ENCODE measurements at places on chromosomes 5 and 9.

- DNase-seq: no peak
Observed at GRCh38 chr5:118946138-118946800, 42.1 kb downstream of the DTWD2 start.

DNA sequence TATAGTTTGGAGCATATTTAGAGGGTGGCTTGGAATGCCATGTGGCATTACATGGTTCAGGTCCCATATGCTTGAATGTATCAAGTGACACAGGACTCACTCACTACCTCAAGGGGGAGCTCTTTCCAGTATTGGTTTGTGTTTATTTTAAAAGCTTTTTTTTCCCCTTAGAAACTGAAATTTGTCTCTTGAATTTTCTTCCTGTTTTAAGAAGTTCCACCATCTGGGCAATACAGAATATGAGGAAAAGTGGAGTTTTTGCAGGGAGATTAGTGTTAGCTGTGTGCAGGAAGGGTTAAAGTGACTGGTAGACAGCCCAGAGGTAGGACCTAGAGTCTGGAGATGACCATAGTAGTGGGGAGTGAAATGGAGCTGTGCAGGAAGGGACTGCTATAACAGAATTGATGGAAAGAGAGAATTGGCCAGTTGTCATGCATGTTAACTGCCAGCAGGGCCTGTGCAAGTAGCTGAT is 36.6 kb downstream of the CTNNA1 start:
- DNase-seq: no peak

DNA sequence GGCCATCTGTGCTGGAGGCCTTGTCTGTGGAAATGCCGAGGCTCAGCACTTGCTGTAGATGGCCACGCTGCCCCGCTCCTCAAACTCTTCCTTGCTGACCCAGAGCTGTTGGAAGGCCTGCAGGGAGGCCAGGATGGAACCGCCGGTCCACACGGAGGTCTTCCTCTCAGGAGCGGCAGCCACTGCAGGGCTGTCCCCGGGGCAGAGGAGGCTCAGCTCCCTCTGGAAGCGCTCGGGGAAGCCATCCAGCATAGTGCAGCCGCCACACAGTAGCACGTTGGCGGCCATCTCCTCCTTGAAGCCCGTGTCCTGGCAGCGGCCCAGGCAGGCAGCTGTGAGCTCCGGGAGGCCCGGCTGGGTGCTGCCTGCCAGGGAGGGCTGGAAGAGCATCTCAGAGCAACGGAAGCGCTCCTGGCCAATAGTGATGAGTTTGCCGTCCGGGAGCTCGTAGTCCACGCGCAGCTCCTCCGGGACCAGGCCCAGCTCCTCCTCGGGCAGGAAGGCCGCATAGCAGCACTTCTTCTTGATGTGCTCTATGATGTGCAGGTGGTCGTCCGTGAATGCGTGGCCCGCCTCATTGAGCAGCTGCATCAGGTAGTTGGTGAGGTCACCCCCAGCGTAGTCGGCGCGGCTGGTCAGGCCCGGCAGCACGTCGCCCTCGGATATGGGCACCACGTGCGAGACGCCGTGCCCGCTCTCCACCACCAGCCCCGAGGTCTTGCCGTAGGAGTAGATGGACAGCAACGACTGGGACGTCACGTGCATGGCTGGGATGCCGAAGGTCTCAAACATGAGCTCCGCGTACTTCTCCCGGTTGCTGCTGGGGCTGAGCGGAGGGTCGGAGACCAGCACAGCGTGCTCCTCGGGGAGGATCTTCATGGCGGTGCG is 901 bp downstream of the ACTL7B start:
- no peak for DNase-seq

DNA sequence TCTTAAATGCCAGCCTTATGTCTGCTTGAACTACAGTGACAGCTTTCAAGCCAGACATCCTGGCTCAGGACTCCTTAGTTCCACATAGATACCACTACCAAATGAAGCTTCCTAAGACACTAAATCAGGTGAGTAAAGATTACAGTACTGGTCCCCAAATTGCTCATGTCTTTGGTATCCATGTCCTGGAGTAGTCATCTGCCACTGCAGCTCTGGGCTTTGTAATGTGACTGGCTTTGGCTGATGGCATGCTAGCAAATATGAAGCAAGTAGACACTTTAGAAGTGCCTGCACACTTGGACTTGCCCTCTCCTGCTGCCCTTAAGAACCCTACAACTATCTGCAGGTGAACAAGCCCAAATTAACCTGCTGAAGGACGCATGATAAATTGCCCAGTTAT is 334.9 kb downstream of the BNC2 start:
- no peak for DNase-seq

DNA sequence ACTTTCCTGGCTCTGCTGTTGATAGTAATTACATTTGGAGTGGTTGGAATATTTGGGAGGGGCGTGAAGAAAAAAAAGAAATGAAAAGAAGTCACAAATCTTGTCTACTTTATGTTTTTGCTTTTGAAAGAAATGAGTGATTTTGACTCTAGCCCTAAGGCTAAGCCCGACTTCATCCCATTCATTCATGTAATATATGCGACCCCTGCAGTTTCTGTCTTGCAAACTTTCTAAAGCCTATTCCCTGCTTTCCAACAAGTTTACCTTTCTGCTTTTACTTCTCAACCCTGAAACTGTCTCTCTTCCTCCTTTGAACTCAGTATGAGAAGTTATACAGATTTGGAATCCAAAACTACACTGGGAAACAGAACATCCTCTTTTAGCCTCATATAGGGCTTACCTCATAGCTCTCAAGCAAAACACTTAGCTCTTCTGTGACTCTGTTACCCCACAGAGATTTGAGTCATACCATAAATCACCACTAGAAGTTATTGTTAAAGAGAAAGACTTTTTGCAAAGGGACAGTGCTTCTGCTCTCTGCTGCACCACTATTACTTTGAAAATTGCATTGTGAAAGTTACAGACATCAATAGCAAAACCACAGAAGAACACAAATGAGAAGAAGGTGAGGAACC is 1.6 kb downstream of the CFAP95 start:
- DNase-seq: no peak

DNA sequence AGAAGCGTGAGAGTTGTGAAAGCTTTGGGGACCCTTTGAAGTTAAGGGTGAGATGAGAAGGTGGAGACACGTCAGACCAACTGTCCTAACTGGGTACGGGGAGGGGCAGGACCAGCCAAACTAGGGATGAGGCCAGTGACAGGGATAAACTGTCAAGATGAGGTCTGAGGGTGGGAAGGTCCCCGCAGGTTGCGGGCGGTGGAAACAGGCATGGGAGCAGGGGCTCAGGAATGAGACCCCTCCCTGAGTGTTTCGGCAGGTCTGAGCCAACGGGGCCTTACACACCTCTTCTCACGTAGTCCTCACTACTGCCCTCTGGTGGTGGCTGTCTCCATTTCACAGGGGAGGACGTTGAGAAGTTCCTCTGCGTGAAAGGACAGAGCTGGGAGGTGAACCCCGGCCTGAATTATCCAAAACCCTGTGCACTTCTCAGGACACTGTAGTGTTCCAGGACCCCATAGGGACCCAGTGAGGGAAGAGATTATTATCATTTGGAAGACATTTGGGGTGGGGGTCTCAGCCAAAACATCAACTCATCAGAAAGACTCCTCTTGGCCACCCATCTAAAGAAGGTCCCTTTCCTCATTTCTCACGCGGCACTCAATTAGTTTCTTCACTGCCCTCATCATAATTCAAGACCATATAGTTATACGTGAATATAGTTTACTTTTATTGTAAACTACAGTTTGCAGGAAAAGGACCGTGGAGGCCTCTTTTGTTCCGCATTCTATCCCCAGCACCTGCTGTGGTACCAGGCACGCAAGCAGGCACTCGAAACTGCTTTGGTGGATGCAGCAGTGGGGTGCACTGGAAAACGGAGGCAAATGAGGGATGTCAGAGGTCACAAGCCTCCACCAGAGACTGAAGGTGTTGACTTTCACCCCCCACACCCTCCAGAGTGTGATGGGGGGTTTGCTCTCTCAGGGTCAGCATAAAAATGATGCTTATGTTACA is 21.7 kb upstream of the NANS start:
- DNase-seq: peak; percentile 27

- DNase-seq: no peak
Observed at GRCh38 chr9:76512826-76513225, 53.8 kb downstream of the GCNT1 start.

DNA sequence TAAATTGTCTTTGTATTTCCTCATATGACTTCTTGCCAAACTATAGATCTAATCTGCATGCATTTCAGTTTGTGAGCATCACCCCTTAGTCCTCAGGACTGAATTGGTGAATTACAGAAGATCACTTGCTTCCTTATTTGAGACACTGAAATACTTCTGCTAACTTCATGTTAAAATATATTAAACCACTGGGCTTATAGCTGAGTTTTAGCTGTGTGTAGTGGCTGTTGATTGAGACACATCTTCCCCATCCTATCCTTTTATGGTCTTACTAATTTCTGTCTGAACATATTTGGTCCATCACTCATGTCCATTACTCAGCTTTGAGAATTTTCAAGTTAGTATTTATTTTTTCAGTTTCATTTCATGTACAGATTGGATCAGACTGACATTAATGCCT is 295.9 kb downstream of the PSAT1 start:
- DNase-seq: no peak

GRCh38 chr5:172773481-172774469 is 2.8 kb upstream of the DUSP1 start:
- DNase-seq: no peak

DNA sequence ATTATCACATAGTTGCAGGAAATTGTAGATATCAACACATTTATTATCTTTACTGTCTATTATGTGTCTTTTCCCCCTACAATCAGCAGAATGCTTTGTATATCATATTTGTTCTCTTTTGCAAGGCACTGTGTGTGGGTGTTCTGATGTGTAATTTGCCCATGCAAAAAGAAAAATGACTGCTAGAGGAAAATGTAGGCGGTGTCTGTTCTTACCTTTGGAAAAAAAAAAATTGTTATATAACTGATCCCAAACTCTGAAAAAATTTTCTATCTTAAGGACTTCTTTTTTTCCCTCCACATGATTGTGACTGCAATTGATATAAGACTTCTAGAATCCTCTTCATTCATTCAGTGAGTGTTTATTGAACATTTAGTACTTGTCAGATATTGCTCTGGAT is 24.5 kb downstream of the MRPS30 start:
- no peak for DNase-seq

DNA sequence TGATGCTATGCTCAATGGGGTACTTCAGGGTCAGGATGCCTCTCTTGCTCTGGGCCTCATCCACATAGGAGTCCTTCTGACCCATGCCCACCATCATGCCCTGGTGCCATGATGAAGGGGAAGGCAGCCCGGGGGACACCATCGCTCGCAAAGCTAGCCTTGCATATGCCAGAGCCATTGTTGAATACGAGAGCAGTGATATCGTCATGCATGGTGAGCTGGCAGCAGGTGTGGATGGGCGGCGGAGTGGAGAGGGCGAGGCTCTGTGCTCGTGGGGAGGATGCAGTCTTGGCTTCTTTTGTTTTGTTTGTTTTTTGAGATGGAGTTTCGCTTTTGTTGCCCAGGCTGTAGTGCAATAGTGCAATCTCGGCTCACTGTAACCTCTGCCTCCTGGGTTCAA is 17.2 kb upstream of the SPZ1 start:
- no peak for DNase-seq

DNA sequence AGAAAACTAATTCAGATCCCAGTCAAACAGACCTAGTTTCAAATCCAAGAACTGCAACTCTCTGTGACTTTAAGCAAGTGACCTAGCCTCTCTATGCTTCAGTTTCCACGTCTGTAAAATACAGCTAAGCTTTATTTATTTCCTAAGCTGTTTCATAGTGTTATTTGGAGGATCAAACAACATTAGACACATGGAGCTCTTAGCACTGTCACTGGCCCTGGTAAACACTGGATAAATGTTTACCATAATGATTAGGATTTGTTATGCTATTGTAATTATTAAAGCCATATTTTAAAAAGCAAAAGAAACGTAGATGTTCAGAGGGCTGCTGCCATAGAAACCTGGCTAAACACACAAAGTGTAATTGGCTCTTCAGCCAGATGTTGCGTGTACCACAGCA is 26.6 kb upstream of the C5orf58 start:
- no peak for DNase-seq

GRCh38 chr9:34576597-34577399 is 12.7 kb downstream of the CNTFR start:
- DNase-seq: no peak

DNA sequence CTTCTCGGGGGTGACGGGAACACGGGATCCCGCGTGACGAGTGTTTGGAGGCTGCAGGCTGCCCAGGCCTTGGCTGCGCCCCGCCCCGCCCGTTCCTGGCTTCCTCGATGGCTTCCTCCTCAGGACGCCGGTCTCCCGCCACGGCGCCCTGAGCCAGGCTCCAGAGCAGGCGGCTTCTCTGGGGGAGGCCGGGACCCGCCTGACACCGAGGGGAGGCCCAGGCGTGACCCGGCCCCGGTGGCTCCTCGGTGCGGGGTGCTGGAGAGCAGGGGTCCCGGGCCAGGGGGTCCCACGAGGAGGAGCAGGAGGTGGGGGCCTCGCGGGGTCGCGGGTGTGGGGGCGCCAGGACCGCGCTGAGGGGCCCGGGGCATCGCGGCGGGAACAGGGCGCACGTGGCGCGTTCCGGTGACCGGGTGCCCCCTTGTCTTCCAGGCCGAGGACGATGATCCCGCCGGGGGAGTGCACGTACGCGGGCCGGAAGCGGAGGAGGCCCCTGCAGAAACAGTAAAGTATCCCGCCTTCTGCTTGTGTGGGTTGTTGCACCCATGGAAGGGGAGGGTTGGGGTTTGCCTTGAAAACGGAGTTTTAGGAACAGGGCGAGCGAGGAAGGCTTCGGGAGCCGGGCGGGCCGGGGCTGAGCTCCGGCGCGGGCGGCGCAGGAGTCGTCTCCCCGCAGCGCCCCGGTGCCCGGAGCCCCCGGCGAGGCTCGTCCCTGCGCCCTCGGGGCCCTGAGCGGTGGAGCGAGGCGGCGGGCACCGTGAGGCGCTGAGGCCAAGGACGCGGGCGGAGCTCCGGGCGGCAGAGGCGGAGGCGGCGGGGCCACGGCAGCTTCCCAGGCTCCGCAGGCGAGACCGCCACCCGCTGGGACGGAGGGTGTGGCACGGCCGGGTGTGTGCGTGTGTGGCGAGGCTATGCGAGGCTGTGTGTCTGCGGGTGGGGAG is 22.2 kb downstream of the AHRR start:
- DNase-seq: no peak

- no peak for DNase-seq
Observed at GRCh38 chr9:14251154-14252071, 62.5 kb downstream of the NFIB start.

GRCh38 chr5:111299831-111300432 is 75.7 kb downstream of the CAMK4 start:
- no peak for DNase-seq
